Hematopoietic multipotent progenitor cell treated with erythropoietin and hydrocortisone succinate and interleukin-3 and kit ligand, for 17 days (in vitro differentiated cells): ENCODE measurements at places on chromosomes 5 and 9.

GRCh38 chr9:111440226-111440625 is 44.0 kb downstream of the ECPAS start:
- no peak for DNase-seq

- DNase-seq, result no peak
Observed at GRCh38 chr5:38527475-38527874, 29.0 kb downstream of the LIFR start.

- no peak for DNase-seq
Observed at GRCh38 chr9:94758880-94759279, 32.4 kb downstream of the AOPEP start.

DNA sequence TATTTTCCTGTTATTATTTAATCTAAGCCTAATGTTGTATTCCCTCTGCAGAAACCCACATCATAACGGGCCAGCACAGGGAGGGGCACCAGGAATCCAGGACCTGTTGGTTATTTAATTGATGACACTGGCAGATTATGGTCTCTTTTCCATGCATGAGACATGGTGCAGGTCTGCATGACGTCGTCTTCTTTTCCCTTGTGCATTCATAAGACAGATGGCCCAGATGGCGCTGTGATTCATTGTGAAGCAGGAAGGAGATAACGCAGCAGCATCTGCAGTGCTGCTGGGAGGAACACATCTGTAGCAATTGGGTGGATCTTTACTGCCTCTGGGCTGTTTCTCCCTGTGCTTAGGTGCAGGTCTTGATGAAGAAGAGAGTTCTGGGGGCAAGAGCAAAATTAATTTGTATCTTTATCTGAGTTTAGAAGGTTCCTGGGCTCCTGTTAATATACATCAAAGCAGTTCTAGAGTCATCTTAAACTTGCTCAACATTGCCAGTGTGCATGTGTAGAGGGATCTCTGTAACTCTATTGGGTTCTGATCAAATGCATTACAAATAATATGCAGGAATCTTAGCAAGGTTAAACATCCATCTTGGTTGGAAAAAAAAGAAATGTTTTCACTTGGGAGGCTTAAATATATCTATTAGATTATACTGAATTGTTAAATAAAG is 176.1 kb downstream of the PCSK1 start:
- DNase-seq, result no peak

DNA sequence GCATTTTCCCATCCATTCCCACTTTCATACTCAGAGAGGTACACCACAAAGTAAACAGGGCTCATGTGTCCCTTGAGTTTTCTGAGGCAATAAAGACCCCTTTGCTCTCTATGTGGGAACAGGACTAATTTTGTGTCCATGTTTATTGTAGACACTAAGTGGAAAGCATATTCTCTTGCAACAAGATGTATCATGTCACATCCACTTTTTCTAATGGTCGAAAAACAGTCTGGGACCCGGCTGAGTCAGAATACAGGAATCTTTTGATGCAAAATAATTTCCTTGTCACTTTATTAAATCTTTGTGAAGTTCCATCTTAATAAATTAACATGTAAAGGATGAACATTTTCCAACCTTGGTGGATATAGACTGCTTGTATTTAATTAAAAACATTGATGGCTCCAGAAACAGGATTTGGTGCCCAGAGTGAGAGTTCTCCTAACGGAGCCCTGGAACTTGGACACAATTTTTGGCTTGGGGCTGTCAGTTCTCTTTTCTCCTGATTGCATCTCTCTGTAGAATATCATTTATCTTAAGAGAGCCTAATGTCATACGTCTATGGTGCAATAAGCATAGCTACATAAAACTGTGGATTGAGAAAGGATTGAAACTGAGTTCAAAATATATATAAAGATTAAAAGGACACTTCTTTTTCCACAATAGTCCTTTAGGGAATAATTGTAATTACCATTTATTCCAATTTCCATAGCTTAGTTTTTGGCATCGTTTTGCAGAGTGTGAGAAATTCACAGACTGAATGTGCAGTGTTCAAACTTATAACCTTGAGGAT is 1116.7 kb upstream of the SEMA6A start:
- DNase-seq, result no peak

DNA sequence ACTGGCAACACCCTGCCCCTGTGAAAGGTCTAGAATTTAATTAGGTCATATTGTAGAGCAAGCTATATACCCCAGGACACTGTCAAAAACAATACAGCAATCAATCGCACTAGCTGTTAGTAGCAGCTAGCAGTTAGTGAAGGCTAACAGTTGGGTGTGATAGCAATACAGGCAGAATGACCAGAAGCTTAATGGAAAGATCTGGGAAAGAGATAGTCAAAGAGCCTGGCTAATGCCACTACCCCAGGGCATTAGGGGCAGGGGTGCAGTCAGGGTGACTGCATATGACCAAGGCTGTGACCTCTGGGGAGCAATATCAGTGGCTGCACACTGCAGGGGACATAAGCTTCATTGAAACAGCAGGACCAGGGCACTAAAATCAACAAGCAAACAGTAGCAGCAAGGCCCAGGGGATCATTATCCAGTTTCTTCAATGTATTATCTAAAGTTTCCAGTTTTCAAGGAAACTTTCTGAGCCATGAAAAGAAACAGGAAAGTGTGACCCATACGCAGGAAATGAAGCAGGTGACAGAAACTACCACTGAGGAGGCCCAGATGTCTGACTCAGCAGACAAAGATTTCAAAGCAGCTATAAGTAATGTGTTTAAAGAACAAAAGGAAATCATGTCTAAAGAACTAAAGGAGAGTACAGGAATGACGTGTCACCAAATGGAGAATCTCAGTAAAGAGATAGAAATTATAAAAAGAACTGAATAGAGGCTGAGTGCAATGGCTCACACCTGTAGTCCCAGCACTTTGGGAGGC is 82.4 kb downstream of the ZNF354C start:
- DNase-seq, result no peak

GRCh38 chr5:172077664-172078425 is 71.4 kb upstream of the FBXW11 start:
- no peak for DNase-seq

DNA sequence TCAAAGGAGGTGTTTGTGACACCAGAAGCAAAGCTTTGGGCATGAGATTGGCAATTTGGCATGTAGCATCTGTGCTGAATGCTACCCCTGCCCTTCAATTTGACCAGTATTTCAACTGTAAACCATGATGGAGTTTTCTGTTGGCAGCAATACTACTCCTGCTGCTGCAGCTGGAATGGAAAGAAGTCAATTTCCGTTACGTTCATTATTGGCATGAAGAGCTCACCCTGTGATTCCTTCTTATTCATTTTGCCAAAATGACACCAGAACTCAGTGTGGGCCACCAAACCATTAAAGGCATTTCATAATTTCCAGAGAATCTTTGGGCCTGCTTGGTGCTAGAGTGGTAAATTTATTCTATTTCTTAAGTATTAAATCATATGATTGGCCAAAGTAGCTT is 433.1 kb upstream of the DMAC1 start:
- no peak for DNase-seq

- no peak for DNase-seq
Observed at GRCh38 chr9:128153060-128153946, 4.0 kb downstream of the LCN2 start.

GRCh38 chr9:136728548-136729123 is 14.1 kb downstream of the LCN10 start:
- no peak for DNase-seq

DNA sequence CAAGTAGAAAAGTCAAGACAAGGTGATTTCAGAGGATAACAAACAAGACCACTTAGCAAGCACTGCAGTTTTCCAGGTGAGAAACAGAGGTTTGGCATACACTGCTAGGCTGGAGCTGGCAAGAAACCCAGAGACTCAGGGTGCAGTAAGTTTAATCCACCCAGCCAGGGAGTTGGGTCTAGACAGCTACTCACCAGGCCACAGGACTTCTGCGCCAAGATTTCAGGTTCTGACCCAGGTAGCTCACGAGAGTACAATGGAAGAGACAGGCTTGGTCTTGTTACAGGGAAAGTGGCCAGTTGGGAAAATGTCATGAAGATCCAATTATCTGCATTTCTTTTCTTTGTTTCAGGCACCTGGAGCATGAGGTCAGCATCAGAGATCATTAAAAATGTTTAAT is 9.8 kb downstream of the SMIM23 start:
- no peak for DNase-seq

DNA sequence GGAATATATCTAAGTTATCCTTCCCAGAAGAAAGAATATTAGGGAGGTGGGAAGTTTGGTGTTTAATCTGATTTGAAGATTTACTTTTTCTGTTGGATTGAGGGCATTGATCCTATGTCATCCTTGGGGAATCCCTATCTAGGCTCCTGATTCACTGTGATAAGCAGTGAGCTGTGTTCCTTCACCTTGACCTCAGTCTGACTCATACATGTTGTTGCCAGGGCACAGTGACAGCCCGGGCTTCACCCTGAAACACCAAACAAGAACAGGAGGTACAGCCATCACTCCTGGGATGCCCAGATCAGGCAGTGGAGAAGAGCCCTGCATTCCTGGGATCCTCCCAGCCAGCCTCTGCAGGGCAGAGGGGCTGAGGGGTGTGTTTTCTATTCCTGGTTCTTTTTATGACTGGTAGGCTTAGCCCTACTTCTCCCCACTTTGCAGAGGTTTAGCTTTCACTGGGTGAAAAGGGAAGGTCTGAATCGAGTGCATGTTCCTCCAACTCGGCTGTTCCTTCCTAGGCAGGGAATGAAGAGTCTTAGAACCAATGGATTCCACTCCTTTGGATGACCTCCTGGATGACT is 3.1 kb upstream of the FAM53C start:
- peak; percentile 53 for DNase-seq

GRCh38 chr9:26229324-26230054 is 551.2 kb upstream of the TUSC1 start:
- no peak for DNase-seq

GRCh38 chr9:22650946-22651345 is 204.3 kb downstream of the DMRTA1 start:
- no peak for DNase-seq

DNA sequence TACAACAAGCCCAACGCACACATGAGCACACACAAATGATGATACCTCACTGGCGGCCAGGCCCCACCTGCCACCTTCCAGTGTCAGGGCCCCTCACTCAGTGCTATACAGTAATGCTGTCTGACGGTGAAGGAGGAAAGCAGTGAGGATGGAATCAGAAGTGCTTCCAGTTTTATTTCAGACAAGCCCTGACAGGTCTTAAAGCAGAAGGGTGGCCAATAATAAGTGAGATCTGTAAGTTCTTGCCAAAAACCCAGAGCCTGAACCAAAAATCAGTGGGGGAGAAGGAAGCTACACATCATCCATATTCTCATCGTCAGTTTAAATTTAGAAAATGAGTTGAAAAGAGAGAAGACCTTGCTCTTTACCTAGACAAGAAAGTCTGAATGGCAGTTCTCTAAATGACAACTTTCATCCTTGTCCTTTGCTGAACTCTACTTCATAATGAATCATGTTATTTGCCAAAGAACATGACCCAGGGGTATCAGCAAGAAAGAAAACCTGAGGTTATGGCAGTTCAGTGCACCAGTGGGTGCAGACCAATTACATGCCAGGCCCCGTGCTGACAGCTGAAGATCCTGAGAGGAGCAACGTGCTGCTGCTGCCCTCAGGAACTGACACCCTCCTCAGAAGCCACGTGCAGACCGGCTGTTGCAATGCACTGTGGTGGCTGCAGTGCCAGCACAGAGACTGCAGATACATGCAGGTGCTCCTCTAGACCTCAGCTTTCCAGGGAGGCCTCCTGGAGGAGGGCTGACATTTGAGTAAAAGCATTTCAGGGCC is 118.7 kb downstream of the DROSHA start:
- DNase-seq, result no peak

DNA sequence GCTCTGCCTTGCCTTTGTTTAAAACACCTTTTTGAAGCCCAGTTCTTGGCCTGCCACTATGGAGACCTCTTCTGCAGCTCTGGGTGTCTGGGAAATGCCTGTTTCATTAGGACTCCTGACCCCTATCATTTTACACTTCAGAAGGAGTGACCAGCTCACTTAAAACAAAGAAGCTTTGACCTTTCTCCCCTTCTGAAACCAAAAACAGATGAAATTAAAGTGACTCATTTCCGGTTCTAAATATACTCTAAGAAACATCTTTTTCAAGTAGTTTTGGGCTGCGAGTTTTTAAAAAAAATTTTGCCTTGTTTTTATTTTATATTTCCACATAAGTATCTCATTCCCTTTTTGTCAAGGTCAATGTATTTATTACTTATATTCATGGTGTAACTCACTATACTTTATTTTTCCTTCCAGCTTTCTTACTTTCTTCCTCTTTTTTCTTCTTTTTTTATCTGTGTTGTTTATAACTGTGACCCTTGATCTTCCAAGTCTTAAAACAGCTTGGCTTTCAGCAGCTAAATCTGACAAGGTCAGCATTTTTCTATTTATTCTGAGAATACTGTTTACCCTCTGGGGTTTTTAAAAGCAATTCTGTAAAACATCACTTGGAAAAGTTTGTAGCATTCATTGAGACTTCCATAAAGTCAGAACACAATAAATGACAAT is 672.9 kb downstream of the NR2F1-AS1 start:
- DNase-seq, result no peak

- DNase-seq, result no peak
Observed at GRCh38 chr9:21837501-21837900, 35.1 kb downstream of the MTAP start.

- DNase-seq, result no peak
Observed at GRCh38 chr5:123344816-123345426, 78.3 kb downstream of the CEP120 start.

- no peak for DNase-seq
Observed at GRCh38 chr9:32915802-32916201, 85.6 kb downstream of the APTX start.

- DNase-seq, result no peak
Observed at GRCh38 chr9:99427260-99427659, 205.2 kb downstream of the SEC61B start.

DNA sequence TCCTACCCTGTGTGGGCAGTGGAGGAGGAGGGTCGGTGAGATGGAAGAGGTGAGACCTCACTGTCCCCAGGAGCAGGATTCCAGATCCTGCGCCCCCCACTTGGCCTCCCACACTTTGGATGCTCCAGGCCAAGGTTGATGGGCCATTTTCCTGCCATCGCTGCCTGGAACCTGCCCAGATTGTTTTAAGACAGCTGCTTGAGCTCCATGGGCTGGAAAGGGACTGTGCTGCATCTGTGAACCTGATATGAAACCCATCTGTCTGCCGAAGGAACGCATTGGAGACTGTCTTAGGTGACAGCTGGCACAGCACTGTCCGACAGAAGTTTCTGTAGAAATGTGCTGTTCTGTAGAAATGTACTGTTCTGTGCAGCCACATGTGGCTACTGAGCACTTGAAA is 72.7 kb upstream of the SLC25A48 start:
- DNase-seq, result no peak

DNA sequence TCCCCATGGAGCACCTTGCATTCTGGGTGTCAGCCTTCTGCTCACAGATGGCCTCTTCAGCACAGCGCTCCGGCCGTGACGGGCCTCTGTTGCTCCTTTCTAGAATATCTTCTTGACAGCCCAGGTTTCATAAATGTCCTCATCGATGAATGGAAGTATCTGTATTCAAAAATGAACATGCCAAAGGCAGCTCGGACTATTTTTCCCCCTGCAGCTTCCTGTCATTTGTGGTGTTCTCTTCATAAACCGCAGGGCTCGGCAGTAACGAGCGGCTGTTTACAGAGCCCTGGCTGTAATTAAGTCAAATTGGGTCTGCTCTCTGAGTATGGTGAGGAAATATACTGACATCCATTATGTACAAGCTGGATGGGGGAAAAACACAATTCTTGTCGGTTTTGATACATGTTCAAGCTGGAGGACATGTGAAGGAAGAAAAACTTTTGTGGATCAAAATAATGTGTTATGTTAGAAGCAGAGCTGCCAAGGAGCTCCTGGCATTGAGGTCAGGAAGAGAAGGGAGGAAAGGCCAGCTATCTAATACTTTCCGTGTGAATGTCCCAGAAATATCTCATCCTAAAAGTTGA is 154.1 kb upstream of the CD180 start:
- DNase-seq, result no peak

GRCh38 chr5:73415617-73416016 is 33.0 kb downstream of the FOXD1 start:
- no peak for DNase-seq
